ENCODE measurements at places on chromosomes 5 and 9.

DNA sequence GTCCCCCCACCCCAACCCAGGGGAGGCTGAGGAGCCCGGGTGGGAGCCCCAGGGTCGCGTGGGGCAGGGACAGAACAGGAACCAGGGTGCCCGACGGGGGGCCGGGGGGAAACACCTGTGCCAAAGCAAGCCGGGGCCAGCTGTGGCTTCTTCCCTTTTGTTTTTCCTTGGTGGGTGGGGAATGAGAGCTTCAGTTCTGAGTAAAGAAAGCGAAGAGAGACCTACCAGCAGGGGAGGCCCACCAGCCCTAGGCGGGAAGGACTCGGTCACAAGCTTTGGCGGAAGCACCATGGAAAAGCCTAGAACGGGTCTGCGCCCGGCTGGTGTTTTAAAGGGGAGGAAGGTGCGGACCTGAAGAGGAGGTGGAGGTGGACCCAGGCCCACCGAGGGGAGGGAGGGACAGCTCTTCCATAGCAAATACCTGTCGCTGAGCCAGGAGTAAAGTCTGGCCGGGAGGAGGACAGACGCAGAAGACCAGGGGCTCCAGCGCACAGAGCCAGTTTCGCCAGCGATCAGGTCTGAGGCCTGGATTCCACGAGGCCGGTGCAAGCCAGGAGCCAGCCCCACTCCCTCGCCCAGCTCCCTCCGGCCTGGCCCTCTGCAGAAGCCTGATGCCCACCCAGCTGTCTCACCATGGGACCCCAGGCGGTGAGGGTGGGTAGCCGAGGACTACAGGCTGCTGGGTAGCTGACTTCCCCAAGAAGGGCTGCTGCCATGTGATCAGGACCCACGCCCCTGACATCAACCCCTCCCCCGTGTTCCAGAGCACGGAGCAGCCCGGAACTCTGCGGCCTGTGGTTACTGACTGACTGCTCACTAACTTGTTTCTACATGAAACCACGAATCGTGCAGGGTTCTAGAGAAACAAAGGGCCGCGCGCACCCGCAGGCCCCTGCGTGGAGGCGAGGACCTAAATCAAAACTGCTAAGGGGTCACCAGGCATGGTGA, 849 bp upstream of the MGAT1 start:
- peak; percentile 72 for DNase-seq

DNA sequence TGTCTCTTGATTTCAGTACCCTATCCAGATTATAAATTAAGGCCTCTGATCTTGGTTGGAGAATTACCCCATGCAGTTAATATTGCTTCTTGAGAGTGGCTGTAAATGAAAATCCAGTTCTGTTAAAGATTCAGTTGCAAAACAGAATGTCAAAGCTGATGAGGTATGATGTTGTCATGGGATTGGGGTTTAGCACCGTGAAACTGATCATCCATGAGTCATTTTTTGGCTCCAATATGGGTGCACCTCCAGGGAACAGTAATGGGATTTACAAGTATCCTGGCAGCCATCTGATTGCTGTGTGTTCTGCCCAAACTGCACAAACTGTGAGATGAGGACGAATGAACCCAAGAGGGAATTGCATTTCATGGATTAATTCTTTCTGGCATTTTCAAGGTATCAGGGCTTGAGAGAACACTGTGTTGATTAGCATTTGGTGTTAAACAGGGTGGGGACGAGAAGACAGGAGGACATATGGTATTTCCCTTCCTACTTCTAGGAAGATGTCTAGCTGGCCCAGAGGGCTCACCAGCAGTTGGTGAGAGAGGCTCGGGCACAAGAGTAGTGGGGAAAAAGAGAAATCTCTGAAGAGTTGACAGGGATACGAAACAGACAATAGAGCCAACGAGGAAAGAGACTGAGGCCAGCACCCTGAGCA, 214.7 kb downstream of the GAS1 start:
- no peak for DNase-seq

GRCh38 chr5:126195410-126196100, 227.7 kb upstream of the GRAMD2B start:
- DNase-seq, result no peak

DNA sequence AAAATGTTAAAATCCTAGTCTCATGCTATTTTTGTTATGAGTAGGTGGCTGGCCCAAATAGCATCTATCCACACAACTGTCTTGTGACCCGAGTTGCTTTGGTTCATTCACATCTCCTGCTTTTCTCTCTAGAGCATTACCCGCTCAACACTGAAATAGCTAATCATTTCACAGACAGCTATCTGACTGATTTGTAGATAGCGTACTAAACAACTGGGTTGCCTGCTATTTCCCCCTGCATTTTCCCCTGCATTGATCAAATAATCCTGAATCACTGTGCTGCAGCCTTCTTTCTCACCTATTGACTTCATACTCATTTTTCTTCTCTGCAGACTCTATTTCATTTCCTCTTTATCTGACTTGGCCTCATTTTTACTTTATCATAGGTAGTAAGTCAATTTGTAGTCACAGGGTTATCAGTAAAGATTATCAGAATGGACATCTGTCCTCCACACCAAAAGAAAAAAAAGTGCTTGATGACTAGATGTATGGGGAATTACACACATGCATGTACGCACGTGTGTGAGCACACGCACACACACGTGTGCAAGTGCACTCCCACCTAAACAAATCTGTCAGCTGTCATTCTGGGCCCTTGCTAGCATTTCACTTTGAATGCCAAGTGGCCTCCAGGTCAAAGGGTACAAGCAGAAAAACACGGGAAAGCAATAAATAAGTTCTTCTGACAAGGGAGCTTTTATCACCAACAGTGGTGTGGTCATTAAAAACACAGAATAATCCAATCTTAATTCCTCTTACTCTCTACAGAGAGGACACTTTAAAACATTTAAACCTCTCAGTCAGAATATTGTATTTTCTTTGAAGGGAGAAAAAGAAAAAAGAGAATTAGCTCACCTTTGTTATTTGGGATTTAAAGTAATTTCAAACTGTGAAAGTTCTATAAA, 501.6 kb downstream of the EFNA5 start:
- no peak for DNase-seq

- no peak for DNase-seq
These were observed 89.7 kb upstream of the PARP8 start for GRCh38 chr5:50576686-50577256.

- DNase-seq, result no peak
These were observed 3.3 kb downstream of the ANKRD33B start for GRCh38 chr5:10567121-10567591.

DNA sequence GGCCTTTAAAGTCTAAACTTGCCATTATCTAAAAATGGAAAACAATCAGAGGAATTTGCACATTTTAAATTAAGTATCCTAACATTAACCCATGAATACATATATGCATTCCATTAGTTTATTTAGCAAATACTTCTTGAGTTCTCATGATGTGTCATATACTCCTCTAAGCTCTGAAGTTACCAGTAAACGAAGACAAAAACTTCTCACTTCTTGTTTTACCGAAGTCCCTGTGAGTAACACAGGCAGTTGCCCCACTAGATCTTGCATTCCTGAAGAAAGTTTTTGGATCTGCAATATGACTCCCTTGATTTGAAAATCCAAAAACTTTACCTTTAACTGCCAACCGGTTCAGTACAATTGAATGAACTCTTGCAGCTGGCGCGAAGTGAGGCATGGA, 439.0 kb upstream of the MPDZ start:
- no peak for DNase-seq

DNA sequence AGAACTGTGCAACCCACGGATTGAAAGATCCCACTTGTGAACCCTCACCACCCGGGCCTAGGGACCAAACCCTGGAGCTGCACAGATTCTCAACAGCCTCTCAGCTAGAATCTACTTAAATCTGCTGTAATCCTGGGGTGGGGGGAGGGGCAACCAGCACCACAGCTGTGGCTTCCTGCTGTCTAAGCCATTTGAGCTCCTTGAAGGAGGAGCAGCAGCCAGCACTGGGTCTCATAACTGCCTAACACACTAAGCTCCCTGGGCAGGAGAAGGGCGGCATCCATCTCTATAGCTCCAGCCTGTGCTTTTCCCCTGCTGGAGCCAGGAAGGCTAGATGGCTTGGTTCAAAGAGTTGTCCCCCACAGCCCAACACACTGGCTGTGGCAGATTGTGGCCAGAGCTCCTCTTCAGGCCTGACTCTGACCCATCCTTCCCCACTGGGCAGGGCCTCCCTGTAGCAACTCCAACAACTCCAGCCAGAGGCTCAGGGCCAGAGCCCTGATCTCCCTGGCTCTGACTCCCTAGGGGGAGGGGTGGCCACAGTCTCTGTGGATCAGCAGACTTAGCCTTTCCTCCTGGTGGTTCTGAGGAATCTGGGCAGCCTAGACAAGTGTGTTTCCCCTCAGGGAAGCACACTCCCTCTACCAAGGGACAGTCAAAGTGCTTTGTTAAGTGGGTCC, 72.0 kb upstream of the C9orf72 start:
- DNase-seq, result no peak

DNA sequence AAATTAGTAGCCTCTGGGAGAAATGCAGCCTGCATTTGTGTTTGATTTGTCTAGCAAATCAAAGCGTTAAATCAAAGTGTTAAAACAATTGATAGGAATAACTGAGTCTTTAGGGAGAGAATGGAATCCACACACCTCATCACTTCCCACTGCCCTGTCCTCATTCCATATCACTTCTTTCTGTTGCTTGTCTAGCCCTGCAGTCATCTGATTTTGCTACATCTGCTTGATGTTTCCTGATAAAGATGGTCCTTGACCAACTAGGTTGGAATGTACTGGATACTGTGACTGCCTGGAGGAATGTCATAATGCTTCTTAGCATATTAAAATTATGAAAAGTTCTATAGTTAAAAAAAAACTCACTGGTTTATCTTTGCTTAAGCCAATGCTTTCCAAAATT, 119.9 kb downstream of the DOCK2 start:
- DNase-seq, result no peak

GRCh38 chr9:33220681-33221567, 19.0 kb upstream of the SPINK4 start:
- DNase-seq, result no peak

DNA sequence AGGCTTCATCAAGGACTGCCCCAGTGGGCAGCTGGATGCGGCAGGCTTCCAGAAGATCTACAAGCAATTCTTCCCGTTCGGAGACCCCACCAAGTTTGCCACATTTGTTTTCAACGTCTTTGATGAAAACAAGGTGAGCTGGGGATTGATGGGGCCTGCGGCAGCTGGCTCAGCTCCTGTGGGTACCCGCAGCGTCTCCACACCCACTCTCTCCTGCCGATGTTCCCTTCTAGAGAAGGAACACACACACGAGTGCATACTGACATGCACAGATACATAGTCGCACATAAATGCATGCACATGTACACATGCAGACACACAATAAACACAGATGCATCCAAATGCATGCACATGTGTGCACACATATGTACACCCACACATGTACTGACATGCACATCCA, 45.6 kb downstream of the NCS1 start:
- DNase-seq, result no peak

- no peak for DNase-seq
These were observed 12.9 kb downstream of the OTULINL start for GRCh38 chr5:14594378-14595074.

Measured in activated CD4-positive, CD25-positive, alpha-beta regulatory T cell treated with anti-CD3 and anti-CD28 coated beads, Interleukin-2, amount 50 U/mL, for 16 hours (primary cell).